ENCODE measurements at places on chromosomes 2 and 18.

GRCh38 chr2:152114366-152114765 lies 15.5 kb upstream of the CACNB4 start:
- no peak for DNase-seq

DNA sequence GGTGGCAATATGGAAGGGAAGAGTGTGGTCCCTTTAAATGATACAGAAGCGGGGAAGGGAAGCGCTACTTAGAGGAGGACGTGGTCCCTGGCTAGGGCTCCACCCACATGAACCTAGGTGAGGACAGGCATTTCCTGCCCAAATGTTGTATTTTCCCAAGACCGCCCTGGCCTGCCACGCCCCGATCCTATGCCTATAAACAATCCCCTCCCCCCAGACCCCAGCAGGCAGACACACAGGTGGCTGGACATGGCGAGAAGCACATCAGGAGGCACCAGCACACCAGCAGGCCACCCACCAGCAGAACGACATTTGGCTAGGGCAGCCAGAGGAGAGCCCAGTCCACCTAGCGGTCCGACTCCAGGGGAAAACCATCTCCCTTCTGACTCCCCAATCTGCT lies 47.2 kb downstream of the METTL8 start:
- no peak for DNase-seq

DNA sequence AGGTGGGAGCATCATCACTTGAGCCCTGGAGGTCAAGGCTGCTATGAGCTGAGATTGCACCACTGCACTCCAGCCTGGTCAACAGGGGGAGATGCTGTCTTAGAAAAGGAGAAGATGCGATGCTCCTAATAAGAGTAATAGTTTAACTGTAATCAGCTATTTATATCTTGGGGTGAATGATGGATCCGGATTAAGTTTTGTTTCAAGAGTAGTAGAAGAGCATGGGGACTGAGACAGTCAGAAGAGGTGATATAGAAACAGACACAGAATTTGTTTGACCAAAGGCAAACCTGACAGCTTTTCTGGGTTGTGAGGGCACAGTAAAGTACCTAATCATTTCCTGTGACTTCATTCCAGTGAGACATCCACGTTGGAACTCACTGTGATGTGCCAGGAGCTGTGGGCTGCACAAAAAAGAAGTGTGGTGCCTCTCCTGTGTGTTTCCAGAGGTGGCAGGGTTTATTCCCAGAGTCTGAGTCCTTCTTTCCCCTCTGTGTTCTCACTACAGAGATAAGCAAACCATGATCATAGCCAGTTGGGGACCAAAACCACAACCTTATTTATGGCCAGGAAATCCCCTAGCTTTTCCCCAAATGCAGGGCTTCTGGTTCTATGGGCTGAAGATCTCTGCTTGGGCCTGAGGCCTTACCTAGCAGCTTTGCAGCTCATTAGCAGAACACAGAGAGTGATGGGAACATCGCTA lies 113.7 kb downstream of the XRCC5 start:
- DNase-seq: no peak

DNA sequence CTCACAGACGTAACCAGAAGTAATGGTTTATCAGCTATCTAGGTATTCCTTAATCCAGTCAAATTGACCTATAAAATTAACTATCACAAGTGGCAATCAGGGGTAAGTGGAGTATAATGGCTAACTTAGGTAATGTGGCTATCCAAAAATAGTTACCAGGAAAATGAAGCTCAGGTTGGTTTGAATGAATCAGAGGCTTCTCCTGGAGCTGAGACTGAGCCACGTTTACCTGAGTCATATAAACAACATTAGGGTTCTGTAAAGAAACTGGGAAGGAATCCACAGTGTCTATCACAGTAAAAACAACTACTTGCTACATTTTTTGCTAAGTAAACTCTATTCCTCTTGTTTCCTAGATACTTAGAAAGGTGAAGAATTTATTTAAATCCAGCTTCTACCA lies 236.0 kb upstream of the SPHKAP start:
- no peak for DNase-seq

GRCh38 chr2:9074930-9075329 lies 71.4 kb upstream of the MBOAT2 start:
- no peak for DNase-seq

DNA sequence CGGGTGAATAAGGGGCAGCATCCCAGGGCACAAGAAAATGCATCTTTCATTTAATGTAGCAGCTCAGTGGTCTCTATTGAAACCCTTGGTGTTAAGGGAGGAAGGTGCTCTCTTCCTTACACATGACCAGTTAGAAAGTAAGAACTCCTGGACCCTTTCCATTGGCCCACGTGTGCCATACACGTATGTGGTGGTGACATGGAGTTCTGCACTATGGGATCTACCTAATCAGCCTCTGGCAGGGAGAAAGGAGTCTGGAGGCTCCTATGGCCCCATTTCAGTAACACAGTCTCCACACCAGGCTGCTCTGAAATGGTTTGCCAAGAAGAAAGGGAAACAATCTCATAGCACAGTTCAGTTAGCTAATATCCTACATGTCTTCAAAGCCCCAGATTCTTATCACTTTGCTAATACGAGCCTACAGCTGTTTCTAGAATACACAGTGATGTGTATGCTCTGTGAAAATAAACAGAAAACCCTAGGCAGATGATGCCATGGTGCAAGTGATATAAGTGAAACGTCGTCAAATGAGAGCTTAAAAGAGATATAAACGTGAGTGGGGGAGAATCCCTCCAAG lies 7.0 kb downstream of the EFEMP1 start:
- no peak for DNase-seq

DNA sequence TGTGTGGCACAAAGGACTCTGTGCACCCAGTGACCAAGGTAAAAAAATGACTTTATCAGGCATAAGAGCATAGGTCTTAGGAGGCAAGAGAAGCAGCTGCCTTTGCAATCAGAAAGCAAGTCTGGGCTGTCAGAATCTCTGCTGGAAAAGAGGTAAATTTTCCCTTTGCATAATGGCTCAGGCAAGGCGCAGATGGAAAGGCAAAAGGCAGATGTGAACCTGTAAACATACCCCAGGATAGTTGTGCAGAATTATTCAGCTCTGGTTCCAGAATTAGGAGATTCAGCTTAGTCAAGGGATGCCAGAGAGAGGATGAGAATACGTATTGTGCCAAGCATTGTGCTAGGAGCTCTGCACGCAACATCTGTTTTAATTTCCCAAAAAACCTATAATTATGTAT lies 258.7 kb downstream of the CLIP4 start:
- no peak for DNase-seq

DNA sequence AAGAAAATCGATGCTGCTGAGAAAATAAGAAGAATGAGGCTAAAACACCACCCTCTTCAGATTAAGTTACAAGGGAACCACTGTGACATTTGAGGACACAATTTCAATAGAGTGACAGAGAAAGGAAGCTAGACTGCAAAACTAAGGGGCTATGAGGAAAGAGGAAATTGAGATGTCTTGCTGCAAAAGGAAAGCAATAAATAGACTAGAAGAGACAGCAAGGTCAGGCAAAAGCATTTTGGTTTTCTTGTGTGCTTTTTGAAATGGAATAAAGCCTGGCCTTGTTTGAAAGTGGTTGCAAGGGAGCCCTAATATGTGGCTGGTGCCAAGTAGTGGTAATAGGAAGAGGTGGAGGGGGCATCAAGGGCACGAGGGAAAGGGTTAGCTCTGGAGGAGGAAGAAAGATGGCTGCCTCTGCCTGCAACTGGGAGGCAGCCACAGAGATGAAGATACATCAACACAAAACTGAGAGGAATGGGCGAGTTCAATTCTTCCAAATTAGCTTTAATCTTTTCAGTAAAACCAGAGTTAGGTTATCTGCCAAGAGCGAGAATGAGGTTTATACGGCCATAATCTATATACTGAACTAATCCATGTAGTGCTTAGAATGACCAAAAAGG lies 1.2 kb upstream of the MRO start:
- no peak for DNase-seq

DNA sequence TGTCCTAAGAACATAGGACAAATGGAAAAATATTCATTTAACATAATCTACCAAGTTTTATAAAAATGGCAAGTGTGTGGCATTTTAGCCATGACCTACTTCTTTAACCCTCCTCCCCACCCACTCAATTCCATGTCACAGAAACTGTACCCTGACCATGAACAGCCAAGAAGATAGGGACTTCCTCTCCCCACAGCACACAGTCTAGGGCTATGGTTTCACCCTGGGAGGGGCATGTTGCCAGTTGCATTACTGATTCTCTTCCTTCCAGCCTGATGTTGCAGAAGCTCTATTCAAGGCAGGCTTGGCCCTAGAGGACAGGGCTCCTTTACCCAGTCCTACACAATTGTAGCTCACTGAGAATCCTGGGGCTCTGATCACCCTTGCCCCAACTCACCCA lies 153.6 kb upstream of the KLF7 start:
- DNase-seq: no peak

GRCh38 chr2:191316246-191316994 lies 71.2 kb downstream of the MYO1B start:
- DNase-seq: no peak

GRCh38 chr2:168884975-168885374 lies 5.3 kb downstream of the SPC25 start:
- DNase-seq: no peak

- no peak for DNase-seq
Observed at GRCh38 chr2:122191331-122191730, 435.9 kb downstream of the TSN start.

DNA sequence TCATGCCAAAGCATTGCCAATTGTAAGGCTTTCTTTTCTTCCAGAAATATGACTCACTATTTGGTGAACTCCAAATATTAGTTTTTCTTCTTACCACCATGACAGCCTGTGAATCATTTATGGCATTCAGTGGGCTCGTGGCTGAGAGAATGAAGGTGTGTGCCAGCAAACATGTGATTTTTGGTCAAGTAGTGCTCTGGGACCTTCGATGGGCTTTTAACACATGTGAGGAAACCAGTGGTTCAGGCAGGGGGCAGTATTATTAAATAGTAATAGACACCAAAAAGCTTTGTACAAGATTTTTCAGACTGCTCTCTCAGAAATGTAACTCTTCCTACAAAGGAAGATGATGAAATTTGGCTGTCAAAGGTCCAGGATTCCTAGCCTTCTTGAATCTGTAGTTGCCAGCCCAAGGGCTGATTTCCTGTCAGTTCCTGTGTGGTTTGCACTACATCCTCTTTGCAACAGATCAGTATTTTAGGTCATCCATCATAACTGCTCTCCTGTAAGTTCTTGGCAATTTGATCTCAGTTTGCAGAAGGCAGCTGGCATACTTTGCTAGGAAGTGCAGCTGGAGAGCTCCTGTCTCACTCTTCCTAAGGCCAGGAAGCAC lies 64.3 kb downstream of the BABAM2 start:
- peak; percentile 96 for DNase-seq

DNA sequence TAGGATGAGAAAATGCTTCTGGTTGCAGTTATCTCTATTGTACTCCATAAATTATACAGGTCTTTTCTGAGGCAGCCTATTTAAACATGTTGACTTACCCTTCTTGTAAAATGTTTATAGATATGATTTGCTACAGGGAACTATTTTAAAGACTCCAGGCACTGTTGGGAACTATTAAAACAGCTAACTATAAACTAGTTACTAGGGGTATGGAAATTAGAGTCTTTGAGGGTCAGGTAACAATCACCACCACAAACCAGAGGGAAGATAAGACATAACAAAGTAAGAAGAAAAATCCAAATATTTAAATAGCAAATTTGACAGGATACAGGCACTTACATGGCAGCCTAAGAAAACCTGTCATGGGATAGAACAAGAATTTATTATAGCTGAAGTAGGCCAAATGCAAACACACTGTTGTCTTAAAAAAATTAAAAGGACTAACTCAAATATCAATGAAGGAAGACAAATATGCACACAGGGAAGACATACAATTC lies 251.0 kb upstream of the CWC22 start:
- DNase-seq: no peak

DNA sequence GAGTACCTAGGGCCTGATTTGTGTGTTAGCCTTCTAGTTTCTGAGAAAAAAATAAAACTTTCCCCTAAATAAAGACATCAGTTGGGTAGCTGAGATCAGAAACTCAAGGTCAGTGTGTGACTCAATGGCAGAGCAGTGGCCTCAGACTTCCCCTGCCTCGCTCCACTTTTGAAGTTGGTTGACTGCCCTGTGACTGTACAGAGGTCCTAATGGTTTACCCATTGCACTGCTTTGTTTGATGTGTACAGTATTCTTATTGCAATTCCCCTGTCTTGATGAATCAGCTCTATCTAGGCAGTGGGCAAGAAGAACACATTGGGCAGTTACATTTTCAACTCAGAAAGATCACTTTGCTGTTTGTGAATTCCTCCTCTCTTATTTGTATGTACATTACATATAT lies 315.7 kb downstream of the KCNS3 start:
- no peak for DNase-seq

DNA sequence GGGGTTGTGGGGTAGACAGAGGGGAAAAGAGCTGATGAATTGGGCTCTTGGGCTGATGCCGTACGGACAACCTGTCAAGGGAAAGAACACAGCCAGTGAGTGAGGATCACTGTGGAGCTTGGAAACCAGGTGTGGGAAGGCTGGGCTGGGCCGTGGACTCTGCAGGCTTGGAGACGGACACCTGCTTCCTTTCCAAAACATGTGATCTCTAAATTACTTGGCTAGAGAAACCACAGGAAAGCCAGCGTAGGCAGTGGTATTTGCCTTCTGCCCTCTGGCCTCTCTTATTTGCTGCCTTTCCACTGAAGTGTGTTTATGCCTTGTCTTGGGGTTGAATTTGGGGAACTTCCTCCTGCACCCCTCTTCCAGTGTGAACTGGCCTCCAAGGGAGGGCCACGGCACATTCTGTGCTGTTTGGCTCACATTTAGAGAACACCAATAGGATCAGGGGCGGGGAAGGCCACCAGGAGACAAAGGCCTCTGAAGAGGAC lies 267.7 kb downstream of the PRKCE start:
- DNase-seq: no peak

- DNase-seq: no peak
Observed at GRCh38 chr2:31202041-31202440, 15.3 kb downstream of the CAPN14 start.

Measured in GM04504 (cell line).